BJ (cell line): ENCODE measurements at places on chromosomes 7 and 10. TPM values are rescaled to one million over a fixed set of nuclear protein-coding genes. Genes with fewer than 3 reads are reported as not detected.

GRCh38 chr7:35007768-35008167 lies 29.5 kb downstream of the DPY19L1 start:
- no peak for DNase-seq

The ZNF775 gene
- polyA plus RNA-seq = 1.6 and 2.1 TPM in 2 replicates

DNA sequence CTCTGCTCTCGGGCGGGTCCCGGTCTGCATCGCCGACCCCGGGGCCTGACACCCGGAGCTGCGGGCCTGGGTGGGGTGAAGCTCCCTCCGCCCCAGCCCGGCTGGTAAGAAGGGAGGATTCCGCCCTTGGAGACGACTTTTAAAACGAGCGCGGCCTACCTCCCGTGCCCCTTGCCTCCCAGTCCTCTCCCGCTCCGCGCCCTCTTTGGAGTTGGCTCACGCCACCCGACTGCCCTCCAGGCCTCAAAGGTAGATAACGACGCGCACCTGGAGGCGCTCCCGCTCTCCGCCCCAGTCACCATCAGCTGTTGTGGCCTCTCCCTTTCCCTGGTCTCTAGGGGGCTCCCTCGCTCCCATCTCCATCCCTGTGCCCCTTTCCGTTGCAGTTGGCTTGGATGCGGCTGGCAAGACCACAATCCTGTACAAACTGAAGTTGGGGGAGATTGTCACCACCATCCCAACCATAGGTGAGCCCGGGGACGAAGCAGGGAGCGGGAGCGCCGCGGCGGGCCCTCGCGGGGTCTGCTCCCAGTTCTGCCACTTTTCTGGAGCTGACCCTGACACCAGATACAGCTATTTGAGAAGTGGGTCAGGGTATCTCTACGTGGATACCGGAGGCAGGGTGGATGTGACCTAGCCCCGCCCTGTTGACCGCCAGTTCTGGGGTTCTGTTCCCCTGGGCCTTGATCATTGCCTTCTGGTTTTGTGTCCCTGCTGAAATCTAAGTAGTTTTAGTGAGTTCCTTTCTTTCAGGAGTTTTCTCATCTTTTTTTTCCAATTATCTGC lies 679 bp downstream of the ARF5 start:
- DNase-seq = no peak

The CYP2C9 gene
- not detected in 2 replicates for polyA plus RNA-seq

GRCh38 chr7:21718391-21718790 lies 175.6 kb downstream of the DNAH11 start:
- no peak for DNase-seq

The DPP6 gene
- polyA plus RNA-seq = not detected in 2 replicates

DNA sequence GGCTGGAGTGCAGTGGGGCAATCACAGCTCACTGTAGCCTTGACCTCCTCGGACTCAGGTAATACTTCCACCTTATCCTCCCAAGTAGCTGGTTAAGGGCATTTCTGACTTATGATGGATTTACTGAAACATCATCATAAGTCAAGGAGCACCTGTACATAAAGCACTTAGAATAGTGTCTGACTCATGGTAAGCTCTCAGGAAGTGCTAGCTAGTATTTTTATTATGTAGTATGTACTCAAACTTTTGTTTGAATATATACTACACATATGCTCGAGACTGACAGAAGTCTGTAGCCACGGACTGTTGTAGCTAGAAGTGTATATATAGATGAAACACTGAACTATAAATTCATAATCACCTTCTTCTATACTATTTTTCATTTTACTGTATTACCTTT lies 107.5 kb upstream of the DNAJB12 start:
- no peak for DNase-seq

GRCh38 chr10:45265996-45266395 lies 49.4 kb downstream of the OR13A1 start:
- no peak for DNase-seq

- DNase-seq = no peak
These were observed 352.7 kb downstream of the FRMD4A start for GRCh38 chr10:13977861-13978532.

DNA sequence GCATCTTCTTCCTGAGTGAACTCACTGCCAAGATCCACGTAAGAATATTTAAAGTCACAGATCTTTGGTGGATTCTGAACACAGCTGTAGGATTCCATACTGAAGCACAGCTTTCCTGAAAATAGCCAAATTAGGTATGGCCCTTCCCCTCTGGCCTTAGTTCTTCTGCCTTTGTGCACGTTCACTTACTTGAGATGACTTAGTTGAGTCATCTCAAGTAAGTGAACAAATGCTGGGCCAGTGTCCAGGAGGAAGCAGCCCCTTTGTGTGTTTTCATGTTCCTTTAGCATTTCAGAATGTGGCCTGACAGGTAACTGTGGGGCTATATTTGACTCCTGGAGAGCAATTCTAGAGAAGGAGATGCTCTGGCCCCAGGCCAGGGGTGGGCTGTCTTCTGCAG lies 51.5 kb downstream of the CCNY start:
- DNase-seq = no peak

GRCh38 chr7:76310102-76310957 lies 7.9 kb downstream of the HSPB1 start:
- DNase-seq = no peak

DNA sequence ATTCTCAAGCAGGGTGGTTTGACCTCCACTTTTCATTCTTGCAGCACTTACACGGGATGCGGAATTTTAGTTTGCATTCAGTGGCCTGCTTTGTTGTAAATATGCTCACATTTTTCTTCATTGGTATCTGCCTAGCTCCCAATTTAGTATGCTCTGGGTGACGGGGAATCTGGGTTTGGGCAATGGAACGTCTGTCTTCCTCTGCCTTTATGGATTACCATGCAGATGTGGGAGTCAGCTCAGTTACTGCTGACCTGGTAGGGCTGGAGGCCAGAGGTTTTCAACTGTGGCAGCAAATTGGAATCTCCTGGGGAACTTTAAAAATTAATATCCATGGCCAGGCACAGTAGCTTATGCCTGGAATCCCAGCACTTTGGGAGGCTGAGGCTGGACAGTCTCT lies 161.6 kb downstream of the CAMK1D start:
- no peak for DNase-seq

DNA sequence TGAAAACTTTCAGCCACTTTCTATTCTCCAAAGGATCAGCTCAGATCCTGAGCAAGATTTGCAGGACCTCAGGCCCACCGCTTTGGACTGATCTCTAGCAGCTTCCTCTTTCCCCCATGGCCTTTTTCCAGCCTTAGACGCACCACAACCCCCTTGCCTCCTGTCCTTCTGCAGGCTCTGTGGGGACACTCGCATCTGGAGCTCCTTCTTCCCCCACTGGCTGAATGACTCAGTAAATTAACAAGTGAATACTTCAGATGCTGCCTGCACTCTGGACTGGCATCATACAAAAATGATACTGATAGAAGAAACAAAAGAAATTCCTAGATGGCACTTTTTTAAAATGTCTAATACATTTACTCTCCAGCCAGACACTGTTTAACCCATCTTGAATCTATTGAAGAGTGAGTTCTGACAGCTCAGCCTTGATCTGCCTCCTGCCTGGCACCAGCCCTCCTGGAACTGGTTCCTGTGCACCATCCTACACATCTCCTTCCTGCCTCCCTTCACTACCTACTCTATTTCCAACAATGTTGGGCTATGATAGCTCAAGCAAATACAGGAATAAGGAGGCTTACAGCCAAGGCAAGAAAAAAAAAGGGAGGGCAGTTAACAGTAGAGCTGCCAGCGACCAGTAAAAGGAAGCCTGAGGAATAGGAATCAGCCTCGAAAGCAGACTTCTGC lies 3.3 kb downstream of the FRMPD2 start:
- DNase-seq = no peak

GRCh38 chr10:70656489-70656888 lies 15.8 kb upstream of the ADAMTS14 start:
- DNase-seq = peak; percentile 95

GRCh38 chr10:102710609-102711008 lies 3.6 kb downstream of the ARL3 start:
- peak; percentile 43 for DNase-seq

- peak; percentile 14 for DNase-seq
These were observed 68.5 kb upstream of the EEPD1 start for GRCh38 chr7:36084485-36085091.

DNA sequence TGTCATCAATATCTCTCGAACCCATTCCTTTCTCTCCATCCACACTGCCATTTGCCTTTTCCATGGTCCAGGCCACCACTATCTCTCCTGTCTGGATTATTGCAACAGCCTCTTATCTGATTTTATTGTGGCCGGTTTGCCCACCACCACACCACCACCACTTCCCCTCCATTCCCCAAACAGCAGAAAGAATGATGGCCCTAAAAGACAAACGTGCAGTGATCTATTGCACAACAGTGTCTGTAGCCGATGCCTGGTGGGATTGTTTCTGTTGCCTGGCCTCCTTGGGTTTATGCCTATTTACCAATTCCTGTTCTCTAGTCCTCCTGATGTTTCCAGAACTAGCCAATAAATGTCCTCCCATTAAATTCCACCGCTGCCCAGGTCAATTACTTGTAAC lies 10.2 kb upstream of the ST8SIA6 start:
- no peak for DNase-seq

DNA sequence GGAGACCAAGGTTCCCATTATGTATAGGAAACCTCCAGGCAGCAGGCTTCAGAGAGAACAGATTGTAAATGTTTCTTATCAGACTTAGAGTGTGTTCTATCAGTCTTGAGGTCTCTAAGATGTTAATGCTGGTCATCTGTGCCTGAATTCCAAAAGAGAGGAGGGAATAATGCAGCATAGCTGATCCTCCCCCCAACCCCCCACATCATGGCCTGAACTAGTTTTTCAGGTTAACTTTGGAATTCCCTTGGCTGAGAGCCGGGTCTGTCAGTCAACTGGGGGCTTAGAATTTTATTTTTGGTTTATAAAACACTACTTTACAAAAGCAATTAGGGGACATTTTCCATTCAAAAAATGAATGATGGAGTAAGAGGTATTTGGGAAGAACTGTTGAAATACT lies 184.3 kb downstream of the NEBL start:
- DNase-seq = no peak
